ENCODE measurements at places on chromosomes 16 and 17. TPM values are rescaled to one million over a fixed set of nuclear protein-coding genes. Genes with fewer than 3 reads are reported as not detected.
A peak's percentile ranks its signal among the peaks of the same experiment; 100 is the strongest.

GRCh38 chr16:72554935-72555334 is 383.0 kb upstream of the PMFBP1 start:
- DNase-seq, result no peak
- no peak overlapping the region for H3K4me3 ChIP-seq
- H3K27me3 ChIP-seq, result no peaks in the 10 kb centered on the region
- peaks cover 5% of the 10 kb centered on the region for H3K36me3 ChIP-seq
- peaks cover 19% of the 10 kb centered on the region for H3K4me1 ChIP-seq

GRCh38 chr17:81405411-81405872 is 10.2 kb downstream of the BAHCC1 start:
- H3K27me3 ChIP-seq, result no peaks in the 10 kb centered on the region
- H3K36me3 ChIP-seq, result no peaks in the 10 kb centered on the region
- H3K4me3 ChIP-seq, result no peak overlapping the region
- peaks cover 14% of the 10 kb centered on the region for H3K4me1 ChIP-seq
- no peak for DNase-seq

DNA sequence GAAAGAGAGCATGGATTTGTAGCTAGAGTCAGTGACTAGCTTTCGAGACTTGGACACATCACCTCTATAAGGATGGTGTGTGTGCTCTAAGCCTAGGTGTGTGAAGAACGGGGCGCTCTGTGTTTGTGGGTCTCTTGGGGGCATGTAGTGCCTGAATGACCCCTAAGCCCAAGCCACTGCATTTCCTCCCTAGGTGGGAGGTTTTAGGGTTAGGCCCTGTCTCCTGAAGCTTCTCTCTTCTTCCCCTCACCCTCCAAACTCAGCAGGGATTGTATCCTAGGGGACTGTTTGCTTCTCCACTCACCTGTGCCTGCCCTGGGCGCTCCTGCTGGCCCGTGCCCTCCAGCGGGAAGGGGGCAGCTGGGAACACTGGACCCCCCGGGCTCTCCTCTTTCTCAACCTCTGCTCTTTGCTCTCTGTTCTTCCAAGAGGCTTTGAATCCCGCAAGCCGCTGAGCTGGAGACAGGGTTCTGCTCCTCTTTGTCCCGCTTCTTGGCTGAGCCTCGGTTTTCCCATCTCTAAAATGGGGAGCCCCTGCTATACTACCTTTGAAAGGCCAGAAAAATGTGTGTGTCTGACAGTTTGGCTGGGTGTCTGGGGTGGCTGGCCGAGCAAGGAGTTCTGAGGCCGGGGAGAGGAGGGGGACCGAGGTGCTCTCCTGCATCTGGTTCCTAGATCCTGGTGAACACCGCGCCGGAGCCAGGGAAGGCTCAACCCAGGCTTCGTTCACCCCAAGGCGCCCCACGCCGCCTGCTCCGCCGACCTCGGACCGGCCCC is 810 bp downstream of the CYGB start:
- H3K27me3 ChIP-seq, result peaks cover 24% of the 10 kb centered on the region
- H3K36me3 ChIP-seq, result no peaks in the 10 kb centered on the region
- no peak overlapping the region for H3K4me3 ChIP-seq
- peaks cover 19% of the 10 kb centered on the region for H3K4me1 ChIP-seq
- DNase-seq, result no peak

DNA sequence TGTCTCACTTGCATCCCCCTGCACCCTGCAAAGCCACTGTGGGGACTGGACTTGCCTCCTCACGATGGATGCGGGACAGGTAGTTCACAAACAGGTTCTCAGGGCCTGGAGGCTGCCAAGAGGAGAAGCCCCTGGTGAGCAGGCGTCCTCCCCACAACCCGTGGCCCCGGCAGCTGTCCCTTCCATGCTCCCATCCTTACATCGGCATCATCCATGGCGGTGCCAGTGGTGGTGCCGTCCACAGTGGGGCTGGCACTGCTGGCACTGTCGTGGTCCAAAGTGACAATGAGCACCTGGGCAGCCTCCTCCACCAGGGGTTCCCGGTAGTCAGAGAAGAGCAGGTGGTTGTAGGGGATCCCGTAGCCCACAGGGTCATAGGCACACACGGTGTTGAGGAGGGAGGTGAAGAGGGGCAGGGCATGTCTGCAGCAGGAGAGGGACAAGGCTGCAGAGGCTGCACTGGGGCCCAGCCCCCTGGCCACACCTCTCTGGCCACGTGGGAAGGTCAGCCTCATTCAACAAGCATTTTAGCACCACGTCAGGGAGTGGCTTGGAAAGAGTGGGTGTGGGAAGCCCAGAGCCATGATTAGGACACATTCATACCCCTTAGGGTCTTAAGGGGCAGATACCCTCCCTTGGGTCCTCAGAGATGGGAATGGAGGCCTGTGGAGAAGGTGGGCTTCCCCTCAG is 12.6 kb downstream of the HID1 start:
- peaks cover 15% of the 10 kb centered on the region for H3K4me1 ChIP-seq
- H3K27me3 ChIP-seq, result peaks cover 15% of the 10 kb centered on the region
- peak overlapping the region; percentile 73 for H3K27ac ChIP-seq
- no peaks in the 10 kb centered on the region for H3K36me3 ChIP-seq

DNA sequence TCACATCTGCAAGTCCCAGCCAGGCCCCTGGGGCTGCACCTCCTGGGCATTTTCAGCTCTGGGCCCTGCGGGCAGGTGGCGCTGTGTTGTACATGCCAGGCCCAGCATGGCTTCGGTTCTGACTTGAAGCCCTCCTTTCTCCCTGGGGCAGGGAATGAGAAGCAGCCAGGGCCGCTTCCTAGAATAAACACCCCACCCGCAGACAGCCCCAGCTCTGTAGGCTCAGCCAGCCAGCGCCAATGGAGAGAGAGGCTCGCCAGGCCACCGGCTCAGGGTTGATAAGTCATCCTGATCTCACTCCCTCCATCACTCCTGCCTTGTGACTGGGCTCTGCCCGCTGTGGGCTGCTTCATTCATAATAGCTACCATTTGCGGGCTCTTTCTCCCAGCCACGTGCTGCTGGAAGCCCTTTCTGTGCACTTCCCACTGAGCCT is 6.0 kb upstream of the GLIS2 start:
- H3K27ac ChIP-seq, result peak overlapping the region; percentile 81
- peak; percentile 87 for DNase-seq
- peaks cover 6% of the 10 kb centered on the region for H3K36me3 ChIP-seq
- peaks cover 33% of the 10 kb centered on the region for H3K4me1 ChIP-seq

DNA sequence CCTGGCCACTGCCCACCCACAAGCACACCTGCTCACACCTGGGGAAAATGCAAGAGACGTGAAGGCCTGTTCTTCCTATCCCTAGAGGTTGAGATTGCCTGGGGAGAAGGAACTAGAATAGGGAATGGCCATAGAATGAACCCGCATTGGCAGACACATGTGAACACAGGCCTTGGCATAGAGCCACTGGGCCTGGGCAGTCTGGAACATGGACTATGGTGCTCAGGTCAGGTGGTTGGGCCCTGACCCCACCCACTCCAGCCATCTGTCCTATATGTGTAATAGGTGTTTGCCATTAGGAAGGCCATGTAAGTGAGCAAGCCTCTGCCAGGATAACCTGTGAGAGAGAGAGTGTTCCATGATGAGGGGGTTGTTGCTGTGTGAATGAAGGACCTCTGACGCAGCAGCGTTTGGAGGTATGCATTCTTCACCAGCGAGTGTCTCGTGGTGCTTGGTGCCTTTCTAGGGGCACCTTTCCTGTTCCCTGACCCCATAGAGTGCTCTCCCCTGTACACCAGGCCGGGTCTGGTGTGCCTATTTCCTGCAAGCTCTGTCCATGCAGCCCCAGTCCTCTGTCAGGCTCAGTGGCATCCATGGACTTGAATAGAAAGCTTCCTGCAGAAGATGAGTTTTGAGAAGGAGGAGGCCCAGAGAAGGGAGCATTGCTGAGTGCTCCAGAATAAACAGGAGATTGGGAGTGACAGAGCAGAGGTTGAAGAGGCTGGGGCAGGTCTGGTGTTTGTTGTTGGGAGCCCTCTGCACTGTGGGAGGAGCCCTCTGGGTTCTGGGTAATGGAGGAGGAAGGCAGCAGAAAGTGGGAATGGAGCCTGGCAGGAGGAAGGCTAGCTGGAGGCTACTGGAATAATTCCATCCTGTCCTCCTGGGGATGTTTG is 15.6 kb downstream of the CTRL start:
- DNase-seq, result no peak
- H3K4me1 ChIP-seq, result peaks cover 55% of the 10 kb centered on the region
- peak overlapping the region; percentile 9 for H3K4me3 ChIP-seq

DNA sequence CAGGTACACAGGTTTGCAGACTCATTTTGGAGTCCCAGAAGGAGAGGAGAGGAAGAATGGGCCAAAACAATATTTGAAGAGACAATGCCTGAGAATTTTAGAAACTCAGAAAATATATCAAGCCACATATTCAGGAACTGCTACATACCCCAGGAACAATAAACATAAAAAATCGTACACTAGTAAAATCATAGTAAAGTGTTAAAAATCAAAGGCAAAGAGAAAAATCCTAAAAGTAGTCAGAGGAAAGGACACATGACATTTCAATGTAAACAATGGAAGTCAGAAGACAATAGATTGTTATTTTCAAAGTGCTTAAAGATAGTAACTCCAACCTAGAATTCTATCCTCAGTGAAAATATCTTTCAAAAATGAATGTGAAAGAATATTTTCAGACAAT is 28.5 kb upstream of the NACA2 start:
- H3K27ac ChIP-seq, result no peak overlapping the region
- peaks cover 23% of the 10 kb centered on the region for H3K4me1 ChIP-seq
- no peak for DNase-seq
- H3K4me3 ChIP-seq, result no peak overlapping the region

- no peaks in the 10 kb centered on the region for H3K27me3 ChIP-seq
- H3K36me3 ChIP-seq, result peaks cover 9% of the 10 kb centered on the region
- no peak for DNase-seq
- no peaks in the 10 kb centered on the region for H3K4me1 ChIP-seq
- no peak overlapping the region for H3K4me3 ChIP-seq
Observed at GRCh38 chr17:81277946-81278693, 17.0 kb downstream of the SLC38A10 start.

The APOBR gene
- not detected for total RNA-seq

The MYH1 gene
- total RNA-seq, result not detected

The POLG2 gene
- 6.6 TPM for total RNA-seq

The KRT40 gene
- total RNA-seq, result not detected

The TIMP2 gene
- total RNA-seq, result 580 TPM

The PPP1R27 gene
- not detected for total RNA-seq

The RASD1 gene
- 1.4 TPM for total RNA-seq
